HFF-Myc (cell line): ENCODE measurements at places on chromosomes 5 and 9.

DNA sequence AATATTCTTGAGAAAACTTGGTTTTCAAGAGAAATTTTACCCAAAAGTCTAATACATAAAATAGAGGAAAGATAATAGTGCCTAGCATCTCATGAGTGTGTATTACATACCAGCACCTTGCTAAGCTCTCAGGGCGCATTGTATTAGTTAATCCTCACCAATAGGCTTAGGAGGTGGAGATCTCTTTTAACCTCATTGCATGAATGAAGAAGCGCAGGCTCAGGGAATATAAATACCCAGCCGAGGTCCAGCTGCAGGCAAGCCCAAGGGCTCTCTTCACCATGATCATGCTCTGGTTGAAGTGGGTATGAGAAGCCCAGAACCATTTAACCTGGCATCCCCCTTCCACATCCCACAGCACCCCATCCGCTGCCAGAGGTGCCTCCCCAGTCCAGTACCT lies 46.0 kb downstream of the CAMK2A start:
- no peak for DNase-seq

- DNase-seq = no peak
These were observed 43.5 kb upstream of the TCF7 start for GRCh38 chr5:134070725-134071613.

GRCh38 chr9:135991771-135992170 lies 30.6 kb upstream of the UBAC1 start:
- no peak for DNase-seq

DNA sequence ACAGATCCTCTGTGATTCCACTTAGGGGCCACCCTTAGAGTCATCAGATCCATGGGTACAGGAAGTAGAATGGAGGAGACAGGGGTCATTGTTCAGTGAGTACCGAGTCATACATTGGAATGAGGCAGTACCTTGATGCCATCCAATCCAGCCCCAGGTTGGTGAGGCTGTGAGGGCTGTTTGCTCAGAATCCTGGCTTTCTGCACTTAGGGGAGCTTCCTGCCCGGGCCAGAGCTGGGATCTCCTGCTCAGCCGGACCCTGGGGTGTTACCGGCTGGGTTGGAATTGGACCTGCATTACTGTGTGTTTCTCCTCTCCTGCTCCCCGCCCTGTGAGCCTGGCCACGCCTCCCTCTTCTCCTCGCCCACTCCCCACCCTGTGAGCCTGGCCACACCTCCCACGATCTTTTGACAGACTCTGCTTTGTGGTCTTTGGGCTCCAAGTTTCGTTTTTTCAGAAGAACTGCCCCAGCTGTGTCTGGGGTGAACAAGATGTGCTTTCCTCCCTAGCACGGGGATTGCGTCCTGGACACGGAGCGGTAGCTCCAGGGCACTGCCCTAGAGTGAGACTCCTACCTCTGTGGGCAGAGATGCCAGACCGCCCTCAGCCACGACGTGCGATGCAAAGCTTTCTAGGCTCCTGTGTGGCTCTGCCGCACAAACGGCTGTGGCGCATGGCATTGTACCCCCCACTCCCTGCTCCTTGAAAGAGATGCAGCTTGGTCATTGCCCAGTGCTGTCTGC lies 15.4 kb downstream of the TRAF2 start:
- no peak for DNase-seq

GRCh38 chr5:76956033-76956432 lies 3.2 kb downstream of the CRHBP start:
- no peak for DNase-seq

DNA sequence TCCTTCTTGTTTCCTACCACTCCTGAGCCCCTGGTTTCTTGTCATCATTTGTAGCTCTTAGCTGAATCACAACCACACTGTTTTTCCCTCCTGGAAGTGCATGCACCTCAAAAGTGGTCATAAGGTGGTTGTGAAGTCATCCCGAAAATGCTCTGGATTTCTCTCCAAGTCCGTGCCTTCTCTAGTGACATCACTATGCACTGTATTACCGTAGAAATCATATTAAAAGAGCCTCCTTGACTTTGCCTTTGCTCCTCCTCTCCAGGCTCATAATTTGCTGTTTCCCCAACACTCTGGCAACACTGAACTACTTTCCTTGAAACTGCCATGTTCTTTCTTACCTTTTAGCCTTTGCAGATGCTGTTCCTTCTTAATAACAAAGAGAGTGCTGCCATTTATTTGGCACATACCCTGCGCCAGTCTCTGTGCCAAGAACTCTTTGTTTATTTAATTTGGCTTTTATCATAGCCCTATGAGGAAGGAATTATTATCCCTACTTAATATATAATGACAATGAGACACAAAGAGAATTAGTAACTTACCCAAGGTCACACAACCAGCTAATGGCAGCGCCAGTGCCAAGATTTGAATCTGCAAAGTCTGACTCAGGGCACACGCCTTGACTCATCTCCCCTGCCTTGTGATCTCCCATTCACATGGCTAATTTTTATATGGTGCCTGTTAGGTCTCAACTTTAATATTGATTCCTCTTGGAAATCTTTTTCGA lies 115.4 kb downstream of the KIF4B start:
- DNase-seq = no peak

- no peak for DNase-seq
These were observed 312.8 kb downstream of the NSG2 start for GRCh38 chr5:174358276-174358675.
